ENCODE measurements at places on chromosomes 6 and 20.

GRCh38 chr6:31690231-31691077 lies 9.6 kb upstream of the LY6G5C start:
- DNase-seq = no peak

- DNase-seq = peak; percentile 30
These were observed 3.5 kb upstream of the EFHC1 start for GRCh38 chr6:52416629-52417151.

GRCh38 chr6:30029588-30029987 lies 31.5 kb upstream of the POLR1H start:
- DNase-seq = no peak

DNA sequence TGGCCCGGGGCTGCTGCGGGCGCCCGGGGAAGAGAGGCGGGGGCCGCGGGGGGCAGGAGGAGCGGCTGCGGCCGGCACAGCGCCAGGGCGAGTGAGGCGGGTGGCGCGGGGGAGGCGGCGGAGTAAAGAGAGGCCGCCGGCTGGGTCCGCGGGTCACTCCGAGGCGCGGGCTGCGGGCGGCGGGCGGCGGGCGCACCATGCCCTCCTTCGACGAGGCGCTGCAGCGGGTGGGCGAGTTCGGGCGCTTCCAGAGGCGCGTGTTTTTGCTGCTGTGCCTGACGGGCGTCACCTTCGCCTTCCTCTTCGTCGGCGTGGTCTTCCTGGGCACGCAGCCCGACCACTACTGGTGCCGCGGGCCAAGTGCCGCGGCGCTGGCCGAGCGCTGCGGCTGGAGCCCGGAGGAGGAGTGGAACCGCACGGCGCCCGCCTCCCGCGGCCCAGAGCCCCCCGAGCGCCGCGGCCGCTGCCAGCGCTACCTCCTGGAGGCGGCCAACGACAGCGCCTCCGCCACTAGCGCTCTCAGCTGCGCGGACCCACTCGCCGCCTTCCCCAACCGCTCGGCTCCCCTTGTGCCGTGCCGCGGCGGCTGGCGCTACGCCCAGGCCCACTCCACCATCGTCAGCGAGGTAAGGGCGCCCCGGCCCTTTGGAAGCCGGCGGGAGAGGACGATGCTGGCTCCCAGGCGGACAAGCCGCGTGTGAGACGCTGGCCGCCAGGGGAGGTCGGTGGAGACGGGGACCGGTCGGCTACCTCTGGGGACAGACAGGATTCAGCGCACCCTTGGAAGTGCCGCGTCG lies at the start of gene SLC22A3:
TSS of gene SLC22A3 (plus strand) at position 156 of the 797 bp plus-strand sequence. CDS start at position 198, 42 bp downstream.
- no peak for DNase-seq

DNA sequence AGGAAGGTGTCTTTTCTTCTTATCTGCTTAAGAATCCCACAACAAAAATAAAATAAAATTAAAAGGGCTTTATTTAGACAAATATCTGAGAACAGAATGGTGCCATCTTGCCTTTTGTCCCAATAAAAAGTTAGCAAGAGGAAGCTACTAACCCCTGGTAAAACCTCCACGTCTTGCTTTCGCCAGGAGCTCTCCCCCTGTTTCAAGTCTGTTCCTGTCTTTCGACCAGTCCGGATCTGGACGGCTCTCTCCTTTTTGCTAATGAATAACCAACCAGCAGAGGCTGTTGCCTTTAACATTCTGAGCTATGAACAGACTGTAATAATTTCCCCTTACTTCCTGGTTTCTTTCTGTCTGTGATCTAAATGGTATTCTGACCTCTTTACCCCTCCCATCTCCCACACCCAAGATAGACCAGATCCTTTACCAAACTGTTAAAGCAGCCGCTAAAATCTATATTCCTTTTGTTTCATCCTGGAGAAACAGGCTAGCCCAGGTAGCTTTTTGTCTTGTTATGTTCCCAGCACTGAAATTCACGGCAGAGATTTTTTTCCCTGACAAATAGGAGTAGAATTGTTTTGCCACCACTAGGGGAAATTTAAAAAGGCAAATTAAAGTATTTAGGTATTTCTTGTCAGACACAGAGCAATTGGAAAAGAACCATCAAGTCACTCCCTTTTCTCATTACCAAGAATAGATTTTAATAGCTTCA lies at the start of gene FRK:
TSS of gene FRK (minus strand) at position 320 of the 712 bp plus-strand sequence. CDS start 580 bp downstream, outside the sequence.
- peak; percentile 42 for DNase-seq

GRCh38 chr6:25388776-25389175 lies 109.6 kb downstream of the CARMIL1 start:
- no peak for DNase-seq
